Astrocyte (in vitro differentiated cells and primary cell): ENCODE measurements at places on chromosomes 12 and 14. TPM values are rescaled to one million over a fixed set of nuclear protein-coding genes. Genes with fewer than 3 reads are reported as not detected.

The OR4E2 gene
- not detected in 2 replicates for total RNA-seq

The WNT1 gene
- total RNA-seq: not detected in 2 replicates

The CLEC2A gene
- 0.84 and 2.0 TPM in 2 replicates for total RNA-seq

The PAWR gene
- 189 and 204 TPM in 2 replicates for total RNA-seq

The SERPINA9 gene
- 0.22 TPM in 1 of 2 replicates, not detected in the other for total RNA-seq

The CLEC14A gene
- not detected in 2 replicates for total RNA-seq

The BHLHE41 gene
- total RNA-seq: 2.9 and 4.3 TPM in 2 replicates

The PIK3C2G gene
- total RNA-seq: 0.05 TPM in 1 of 2 replicates, not detected in the other

The CMA1 gene
- total RNA-seq: not detected in 2 replicates

The TAS2R42 gene
- total RNA-seq: not detected in 2 replicates

The SLC25A21 gene
- 1.5 and 2.8 TPM in 2 replicates for total RNA-seq

The SETD1B gene
- 20.9 and 24.0 TPM in 2 replicates for total RNA-seq

The TPPP2 gene
- total RNA-seq: not detected in 2 replicates

The OASL gene
- 0.75 and 1.3 TPM in 2 replicates for total RNA-seq

The AHNAK2 gene
- 34.3 and 44.7 TPM in 2 replicates for total RNA-seq

The SIX6 gene
- not detected in 2 replicates for total RNA-seq

The CHST11 gene
- 30.0 and 30.2 TPM in 2 replicates for total RNA-seq

The NFATC4 gene
- 61.9 and 73.9 TPM in 2 replicates for total RNA-seq

The AMHR2 gene
- total RNA-seq: not detected in 2 replicates

The FLRT2 gene
- 171 and 227 TPM in 2 replicates for total RNA-seq
